Activated gamma-delta T cell (primary cell): ENCODE measurements at places on chromosomes 13 and 19.

- DNase-seq: no peak
Measured at GRCh38 chr13:43698758-43699157, 88.0 kb downstream of the ENOX1 start.

GRCh38 chr13:100470866-100471505 is 117.6 kb downstream of the GGACT start:
- DNase-seq: no peak

GRCh38 chr19:58547323-58548312 is 3.8 kb downstream of the TRIM28 start:
- DNase-seq: no peak

GRCh38 chr19:8571006-8571411 is 6.2 kb downstream of the MYO1F start:
- DNase-seq: no peak

DNA sequence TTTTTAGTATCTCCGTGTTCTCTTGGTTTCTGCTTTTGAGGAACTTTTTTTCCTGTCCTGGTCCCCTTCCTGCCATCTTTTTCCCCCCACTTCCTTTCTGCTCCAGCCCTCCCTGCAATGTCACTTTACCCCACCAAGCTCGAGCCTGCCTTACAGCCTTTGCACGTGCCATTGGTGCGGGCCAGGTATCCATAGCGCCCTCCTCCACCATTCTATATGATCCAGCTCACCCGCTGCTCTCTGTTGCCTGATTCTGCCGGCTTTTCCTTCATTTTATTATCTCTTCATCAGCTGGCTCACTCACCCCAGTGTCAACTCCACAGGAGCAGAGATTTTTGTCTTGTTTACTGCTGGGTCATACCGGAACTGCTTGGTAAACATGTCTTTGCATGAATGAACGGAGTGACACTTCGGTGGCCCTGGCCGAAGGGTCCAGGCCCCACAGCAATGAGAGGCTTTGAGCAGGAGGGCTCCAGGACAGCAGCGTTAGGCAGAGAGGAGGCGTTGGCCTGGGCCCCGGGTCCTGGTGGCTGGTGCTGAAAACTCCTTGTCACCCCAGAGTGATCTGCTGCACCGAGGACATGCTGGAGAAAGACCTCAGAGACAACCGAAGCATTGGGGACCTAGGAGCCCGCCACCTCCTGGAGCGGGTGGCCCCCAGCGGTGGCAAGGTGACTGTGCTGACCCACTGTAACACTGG is 1.2 kb downstream of the MRI1 start:
- no peak for DNase-seq

DNA sequence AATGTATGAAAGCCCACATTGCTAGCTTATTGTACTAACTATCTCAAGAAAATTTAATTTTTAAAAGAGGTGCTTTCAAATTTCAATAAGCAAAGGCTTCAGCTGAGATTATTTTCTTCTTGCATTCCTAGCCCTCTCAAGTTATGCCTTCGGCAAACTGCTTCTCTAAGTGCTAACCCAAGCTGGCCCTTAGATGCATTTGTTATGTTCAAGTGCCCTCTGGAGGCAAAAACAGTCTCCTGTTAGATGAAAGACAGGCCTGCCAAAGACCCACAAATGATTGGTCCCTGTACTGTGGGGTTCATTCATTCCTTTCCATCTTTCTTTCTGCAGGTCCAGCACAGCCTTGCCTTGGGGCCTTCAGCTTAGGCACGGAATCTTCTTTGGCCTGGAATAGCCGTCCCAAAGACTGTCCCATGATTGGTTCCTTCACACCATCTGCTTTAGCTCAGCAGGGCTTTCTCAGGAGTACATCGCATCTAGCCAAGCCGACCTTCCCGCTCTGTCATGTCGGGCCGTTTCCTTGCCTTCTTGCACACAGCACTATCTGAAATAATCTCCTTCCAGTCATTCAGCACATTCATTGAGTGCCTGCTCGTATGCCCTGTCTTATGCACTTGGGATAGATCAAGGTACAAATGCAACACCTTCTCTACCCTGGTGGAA is 26.4 kb upstream of the TPTE2 start:
- no peak for DNase-seq

GRCh38 chr13:48817166-48817802 is 158.4 kb upstream of the FNDC3A start:
- no peak for DNase-seq

DNA sequence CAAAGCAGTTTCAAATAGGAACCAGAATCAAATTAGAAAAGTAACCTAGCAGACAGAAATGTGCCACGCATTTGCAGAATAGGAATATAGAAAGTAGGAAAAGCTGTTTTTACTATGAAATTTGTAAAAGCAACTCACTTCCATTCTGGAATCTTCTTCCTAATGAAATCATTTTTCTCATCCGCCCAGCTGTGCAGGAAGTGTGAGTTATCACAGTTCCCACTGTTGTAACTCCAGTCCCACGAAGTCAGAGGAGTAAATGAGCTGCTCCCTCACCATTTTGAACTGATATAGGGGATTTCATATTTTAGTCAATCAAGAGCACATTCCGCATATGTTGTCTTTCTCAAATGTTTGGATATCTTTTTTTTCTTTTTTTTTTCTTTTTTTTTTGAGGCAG is 230.8 kb downstream of the TBC1D4 start:
- DNase-seq: no peak

- no peak for DNase-seq
Measured at GRCh38 chr19:18173054-18173571, 500 bp upstream of the IFI30 start.

GRCh38 chr13:65926750-65927171 is 1303.4 kb downstream of the PCDH9 start:
- no peak for DNase-seq

GRCh38 chr13:35700671-35701070 is 224.2 kb upstream of the MAB21L1 start:
- DNase-seq: no peak

DNA sequence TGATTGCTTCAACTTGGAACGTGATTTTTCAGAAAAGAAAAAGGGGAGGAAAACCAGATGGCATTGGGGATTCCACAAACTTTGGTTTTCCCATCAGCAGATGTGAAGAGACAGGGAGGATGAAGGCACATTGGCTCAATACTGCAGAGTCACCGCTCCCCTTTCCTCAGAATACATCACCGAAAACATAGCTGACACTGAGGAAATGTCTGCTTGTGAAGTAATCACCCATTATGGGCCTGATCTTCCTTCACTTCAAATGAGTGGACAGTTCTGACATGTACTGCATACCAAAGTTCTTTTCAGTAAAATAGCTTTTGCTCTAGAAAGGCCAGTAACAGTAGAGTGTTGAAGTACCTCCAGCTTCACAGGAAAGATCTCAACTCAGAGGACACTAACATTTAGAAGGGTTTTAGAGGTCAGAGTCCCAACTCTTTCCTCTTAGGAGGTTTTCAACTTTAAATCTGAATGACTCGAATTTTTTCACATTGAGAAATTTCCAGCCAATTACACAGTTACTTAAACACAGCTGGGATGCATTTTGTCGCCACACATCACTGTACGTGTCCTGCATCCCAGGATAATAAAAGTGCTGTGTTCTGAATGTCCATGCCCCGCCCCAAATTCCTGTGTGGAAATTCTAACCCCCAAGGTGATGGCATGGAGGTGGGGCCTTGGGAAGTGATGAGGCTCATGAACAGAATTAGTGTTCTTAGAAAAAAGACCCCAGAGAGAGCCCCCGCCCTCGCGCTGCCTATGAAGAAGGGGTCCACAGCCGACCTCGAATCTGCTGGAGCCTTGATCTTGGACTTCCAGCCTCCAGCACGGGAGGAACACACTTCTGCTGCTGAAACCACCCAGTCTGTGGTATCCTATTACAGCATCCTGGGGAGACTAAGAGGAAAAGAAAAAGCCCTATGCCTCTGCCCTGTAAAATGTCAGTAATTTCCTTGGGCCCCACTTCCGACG is 77.7 kb downstream of the COL4A1 start:
- no peak for DNase-seq

- no peak for DNase-seq
Measured at GRCh38 chr19:6519289-6519688, 11.5 kb upstream of the TNFSF9 start.

DNA sequence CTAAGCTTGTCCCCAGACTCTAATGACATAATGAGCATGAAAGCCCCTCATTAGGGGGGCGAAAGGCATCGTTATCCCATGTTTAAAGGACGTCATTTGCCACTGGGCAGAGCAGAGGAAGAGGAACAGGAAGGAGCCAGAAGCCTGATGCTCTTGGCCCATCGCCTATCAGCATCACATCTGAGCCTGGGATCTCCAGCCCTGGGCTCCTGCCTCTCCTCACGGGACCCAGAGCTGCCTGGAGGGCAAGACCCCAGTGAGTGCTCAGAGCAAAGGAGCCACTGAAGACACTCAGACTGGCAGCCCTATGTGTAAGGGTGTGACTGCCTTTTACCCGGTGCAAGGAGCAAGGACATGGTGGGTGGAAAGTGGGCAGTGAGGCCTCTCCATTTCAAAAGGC is 115.0 kb upstream of the ZNF507 start:
- no peak for DNase-seq

DNA sequence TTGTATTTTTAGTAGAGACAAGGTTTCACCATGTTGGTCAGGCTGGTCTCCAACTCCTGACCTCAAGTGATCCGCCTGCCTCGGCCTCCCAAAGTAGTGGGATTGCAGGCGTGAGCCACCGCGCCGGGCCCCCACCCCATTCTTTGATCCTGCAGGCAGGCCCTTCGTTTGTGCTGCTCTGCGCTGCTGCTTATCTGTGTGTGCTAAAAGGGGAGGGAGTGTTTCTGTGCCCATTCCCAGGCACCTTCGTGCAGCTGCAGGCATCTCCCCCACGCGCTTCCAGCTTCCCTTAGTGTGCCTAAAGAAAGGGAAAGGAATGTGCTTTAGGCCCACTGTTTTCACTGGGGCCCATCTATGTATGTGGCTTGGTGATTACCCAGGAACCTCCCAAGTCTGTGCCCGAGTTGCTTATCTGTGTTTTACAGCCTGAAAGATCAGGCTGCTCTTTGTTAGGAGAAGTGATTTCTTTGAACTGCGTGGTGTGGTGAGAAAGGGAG is 27.2 kb downstream of the EPN1 start:
- DNase-seq: no peak

DNA sequence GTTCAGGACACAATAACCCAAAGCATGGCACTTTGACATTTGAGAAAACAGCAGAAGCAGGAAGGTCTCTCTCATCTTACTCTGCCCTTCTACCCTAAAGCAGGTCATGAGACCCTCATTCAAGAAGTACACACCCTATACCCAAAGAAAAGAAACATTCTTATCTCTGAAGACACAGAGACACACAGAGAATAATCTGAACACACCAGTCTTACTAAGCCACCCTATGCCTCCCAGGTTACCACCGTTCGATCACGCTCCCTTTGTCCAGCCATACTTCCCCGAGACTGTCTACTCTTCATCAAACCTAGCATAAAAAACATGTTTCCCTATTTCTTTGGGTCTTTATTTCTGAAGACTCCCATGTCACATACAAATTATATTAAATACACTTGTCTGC is 66.5 kb upstream of the ANKRD10 start:
- DNase-seq: no peak

DNA sequence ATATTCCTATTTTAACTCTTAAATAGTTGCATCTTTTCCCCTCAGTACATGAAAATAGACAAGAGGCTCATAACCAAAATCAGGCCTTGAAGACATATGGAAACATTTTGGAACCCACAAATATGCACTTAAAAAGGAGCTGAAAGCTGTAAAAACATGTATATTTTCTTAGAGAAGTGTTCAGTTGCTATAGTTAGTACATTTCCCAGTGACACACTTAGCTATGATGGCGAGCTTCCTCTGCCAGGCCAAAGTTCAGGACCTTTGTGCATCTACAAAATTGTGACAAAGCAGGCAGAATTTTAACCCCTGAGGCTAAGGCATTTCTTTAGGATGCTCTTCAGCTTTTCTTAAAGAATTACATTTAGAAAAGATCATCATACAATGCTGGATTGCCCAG is 54.5 kb downstream of the RCBTB2 start:
- DNase-seq: no peak

DNA sequence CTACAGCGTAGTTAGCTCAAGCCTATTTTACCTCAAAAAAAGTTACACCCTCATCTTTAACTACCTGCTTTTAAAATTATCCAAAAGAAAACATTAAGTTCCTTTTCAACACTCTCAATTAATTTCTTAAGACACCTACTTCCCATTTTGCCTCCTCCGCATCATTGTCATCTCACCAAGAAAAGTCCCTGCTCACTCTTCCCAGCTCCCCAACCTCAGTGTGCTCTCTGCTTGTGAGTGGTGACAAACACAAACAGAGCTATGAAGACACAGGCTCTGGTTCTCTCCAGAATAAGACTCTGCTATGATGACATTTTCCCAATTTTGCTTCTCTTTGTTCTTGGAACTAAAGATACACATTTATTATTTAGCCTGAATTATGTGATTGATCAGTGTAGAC is 385.1 kb upstream of the HTR2A start:
- no peak for DNase-seq

- DNase-seq: no peak
Measured at GRCh38 chr19:42111384-42111783, 20.9 kb downstream of the POU2F2 start.

GRCh38 chr13:59120297-59120843 is 1043.4 kb downstream of the DIAPH3 start:
- DNase-seq: no peak

DNA sequence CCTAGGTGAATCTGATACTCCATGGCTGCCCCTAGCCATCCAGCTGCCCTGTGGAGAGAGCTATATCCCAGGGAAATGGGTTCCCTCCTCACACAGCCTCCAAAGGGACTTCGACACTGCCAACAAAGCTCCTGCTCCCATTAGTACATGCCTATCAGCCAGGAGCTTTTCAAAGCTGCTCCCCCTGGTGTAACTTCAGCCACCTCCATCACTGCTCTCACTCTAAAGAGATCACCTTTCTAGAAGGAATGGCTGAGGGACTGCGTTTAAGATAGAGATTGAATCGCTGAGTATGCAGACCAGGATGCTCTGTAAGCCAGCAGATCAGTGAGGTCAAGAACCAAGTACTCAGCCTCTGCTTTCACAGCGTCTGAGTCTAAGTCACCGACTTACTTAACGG is 213.7 kb downstream of the NALCN start:
- no peak for DNase-seq

DNA sequence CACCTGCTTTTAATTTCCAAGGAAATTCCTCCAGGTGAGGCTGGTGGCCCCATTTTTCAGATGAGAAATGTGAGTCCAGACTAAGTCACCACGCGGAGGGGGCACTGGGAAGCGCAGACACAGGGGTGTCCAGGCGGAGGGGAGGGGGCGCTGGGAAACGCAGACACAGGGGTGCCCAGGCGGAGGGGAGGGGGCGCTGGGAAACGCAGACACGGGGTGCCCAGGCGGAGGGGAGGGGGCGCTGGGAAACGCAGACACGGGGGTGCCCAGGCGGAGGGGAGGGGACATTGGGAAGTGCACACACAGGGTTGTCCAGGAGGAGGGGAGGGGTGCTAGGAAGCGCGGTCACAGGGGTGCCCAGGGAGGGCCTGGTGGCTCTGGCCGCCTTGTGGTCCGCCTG is 3.5 kb downstream of the GRK1 start:
- DNase-seq: no peak

GRCh38 chr13:95044452-95045205 is 256.6 kb downstream of the ABCC4 start:
- DNase-seq: no peak

DNA sequence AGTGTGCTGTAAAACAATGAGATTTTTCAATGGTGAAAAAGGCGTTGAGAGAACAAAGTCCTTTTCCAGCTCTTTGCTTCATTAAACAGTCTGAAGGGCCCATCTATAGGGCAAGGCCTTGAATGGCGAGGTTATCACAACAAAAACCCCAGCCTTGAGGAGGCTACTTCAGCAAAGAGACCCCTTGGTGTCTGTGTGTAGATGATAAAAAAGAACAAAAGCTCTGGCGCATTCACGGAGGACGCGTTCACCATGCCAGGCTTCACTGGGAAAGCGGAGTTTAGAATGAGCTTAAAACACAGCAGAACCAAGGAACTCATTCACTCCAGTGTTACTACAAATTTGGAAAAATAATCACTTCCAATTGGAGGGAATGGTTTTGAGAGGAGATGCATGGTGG is 530.0 kb upstream of the ARGLU1 start:
- DNase-seq: no peak
